Spleen (tissue), 13 donors: ENCODE measurements at places on chromosomes 1 and 21. TPM values are rescaled to one million over a fixed set of nuclear protein-coding genes. Genes with fewer than 3 reads are reported as not detected.

Gene TMEM9
- 33.9 TPM for total RNA-seq

Gene SLAMF1
- total RNA-seq, result 10.5 TPM

GRCh38 chr21:35614396-35614921 is 445.9 kb downstream of the SETD4 start:
- no peaks in the 10 kb centered on the region for H3K27me3 ChIP-seq
- H3K36me3 ChIP-seq, result no peaks in the 10 kb centered on the region
- no peak overlapping the region for H3K27ac ChIP-seq
- no peaks in the 10 kb centered on the region for H3K4me1 ChIP-seq

DNA sequence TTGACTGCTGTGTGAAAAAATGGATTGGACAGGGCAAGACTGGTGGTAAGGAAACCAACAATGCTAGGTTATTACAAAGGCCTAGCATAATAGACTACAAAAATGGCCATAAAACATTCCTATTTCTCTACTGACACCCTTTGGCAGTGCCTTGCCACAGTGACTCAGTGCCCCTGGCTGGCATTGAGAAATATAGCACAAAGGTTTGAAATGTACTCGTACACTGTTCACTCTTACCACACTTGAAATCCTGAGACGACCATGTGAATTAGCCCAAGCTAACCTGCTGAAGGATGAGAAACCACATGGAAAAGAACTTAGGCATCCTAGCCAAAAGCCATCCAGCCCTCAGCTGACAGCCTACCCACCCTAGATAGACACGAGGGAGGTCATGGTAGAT is 149.8 kb upstream of the PALMD start:
- H3K4me3 ChIP-seq, result no peak overlapping the region
- H3K36me3 ChIP-seq, result no peaks in the 10 kb centered on the region
- H3K4me1 ChIP-seq, result no peaks in the 10 kb centered on the region
- H3K27me3 ChIP-seq, result no peaks in the 10 kb centered on the region

GRCh38 chr1:186841599-186841998 is 12.8 kb downstream of the PLA2G4A start:
- H3K36me3 ChIP-seq, result no peaks in the 10 kb centered on the region
- DNase-seq, result no peak
- peaks cover 3% of the 10 kb centered on the region for H3K4me1 ChIP-seq
- no peak overlapping the region for H3K4me3 ChIP-seq
- no peak overlapping the region for H3K27ac ChIP-seq

- peaks cover 31% of the 10 kb centered on the region for H3K4me1 ChIP-seq
- no peaks in the 10 kb centered on the region for H3K36me3 ChIP-seq
- H3K4me3 ChIP-seq, result peak overlapping the region; percentile 46
- H3K27ac ChIP-seq, result peak overlapping the region; percentile 41
- H3K27me3 ChIP-seq, result no peaks in the 10 kb centered on the region
Observed at GRCh38 chr1:203480084-203480483, 4.5 kb downstream of the PRELP start.

DNA sequence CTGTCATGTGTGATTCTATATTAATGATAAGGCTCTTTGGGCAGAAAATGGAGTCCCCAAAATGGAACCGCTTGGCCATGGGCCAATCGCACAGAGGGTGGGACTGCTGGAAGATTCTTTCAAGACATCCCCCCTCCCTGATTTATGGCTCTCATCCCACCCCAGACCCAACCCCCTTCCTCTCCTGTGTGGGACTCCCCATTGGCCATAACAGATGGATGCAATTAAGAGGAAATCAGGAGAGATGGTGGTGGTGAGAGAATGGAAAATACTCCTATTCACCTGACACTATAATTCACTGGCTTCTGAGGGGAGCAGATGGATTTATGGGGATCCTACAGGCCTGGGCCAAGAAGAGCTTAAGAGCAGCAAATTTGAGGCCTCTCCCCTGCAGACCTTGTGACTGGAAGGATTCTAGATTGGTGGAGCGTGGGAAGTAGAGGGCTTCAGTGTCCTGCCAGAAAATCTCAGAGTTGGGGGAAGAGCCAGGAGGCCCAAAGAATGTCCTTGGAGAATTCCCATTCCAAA is 1.7 kb downstream of the IGFN1 start:
- DNase-seq, result peak; percentile 2
- no peak overlapping the region for H3K4me3 ChIP-seq
- H3K36me3 ChIP-seq, result no peaks in the 10 kb centered on the region
- peaks cover 5% of the 10 kb centered on the region for H3K27me3 ChIP-seq
